ENCODE measurements at places on chromosomes 5 and 9. TPM values are rescaled to one million over a fixed set of nuclear protein-coding genes. Genes with fewer than 3 reads are reported as not detected.

PCDHAC2 gene
- 1.4 TPM for total RNA-seq

DNA sequence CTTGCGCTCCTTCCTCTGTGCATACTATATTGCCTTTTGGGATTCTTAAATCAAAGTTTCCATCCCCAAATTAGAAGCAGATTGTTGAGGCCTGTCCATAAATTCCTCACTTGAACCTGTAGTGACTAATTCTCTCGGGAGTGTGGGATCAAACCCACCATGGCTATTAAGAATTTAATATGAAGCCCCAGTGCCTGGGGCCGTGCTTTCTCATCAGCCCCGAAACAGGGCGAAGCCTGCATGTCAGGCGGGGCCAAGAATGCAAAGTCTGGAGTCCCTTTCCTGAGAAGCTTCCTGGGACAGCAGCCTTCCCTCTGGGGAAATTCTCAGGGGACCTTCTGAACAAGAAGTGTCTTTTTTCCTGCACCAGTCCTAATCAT is 29.3 kb upstream of the FAT2 start:
- DNase-seq, result no peak

- DNase-seq, result no peak
Observed at GRCh38 chr9:69824499-69825252, 4.1 kb downstream of the CFAP95 start.

TPPP gene
- total RNA-seq, result 0.26 TPM

SV2C gene
- total RNA-seq, result not detected

DNA sequence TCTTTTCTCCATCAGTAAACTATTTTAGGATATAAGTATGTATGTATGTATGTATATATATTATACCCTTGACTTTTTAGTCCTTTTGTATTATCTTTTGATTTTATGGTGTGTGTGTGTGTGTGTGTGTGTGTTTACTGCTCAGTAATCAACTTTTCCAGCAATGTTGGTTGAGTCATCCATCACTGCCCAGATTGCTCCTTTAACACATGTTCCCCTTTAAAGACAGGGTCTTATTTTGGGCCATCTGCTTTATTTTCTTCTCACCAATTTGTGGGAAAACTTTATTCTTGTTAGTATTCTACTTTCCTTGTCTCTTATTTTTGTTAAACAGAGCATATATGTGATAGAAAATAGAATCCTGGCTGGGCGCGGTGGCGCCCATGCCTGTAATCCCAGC is 28.1 kb downstream of the ANKRD33B start:
- no peak for DNase-seq

PRR16 gene
- total RNA-seq, result 3.1 TPM

DNA sequence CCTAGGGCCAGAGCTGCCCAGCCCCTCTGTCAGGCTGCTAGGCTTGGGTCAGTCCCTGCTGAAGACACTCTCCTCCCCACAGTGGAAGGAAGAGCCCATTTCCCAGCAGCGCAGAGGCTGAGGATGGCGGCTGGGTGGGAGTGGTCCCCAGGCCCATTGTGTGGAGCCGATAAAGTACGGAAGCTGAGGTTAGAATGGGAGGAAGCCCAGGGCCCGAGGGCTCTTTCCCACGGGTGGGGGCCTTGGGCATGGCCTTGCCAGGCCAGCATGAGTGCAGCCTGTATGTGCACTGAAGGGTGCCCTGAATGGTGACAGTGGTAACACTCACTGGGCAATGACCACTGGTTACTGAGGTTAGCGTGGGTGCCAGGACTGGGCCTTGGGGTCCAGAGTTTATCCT is 125.9 kb downstream of the RGS3 start:
- no peak for DNase-seq

TARS1 gene
- total RNA-seq, result 218 TPM

SLC12A7 gene
- total RNA-seq, result 49.8 TPM

CRB2 gene
- total RNA-seq, result 2.3 TPM

DNA sequence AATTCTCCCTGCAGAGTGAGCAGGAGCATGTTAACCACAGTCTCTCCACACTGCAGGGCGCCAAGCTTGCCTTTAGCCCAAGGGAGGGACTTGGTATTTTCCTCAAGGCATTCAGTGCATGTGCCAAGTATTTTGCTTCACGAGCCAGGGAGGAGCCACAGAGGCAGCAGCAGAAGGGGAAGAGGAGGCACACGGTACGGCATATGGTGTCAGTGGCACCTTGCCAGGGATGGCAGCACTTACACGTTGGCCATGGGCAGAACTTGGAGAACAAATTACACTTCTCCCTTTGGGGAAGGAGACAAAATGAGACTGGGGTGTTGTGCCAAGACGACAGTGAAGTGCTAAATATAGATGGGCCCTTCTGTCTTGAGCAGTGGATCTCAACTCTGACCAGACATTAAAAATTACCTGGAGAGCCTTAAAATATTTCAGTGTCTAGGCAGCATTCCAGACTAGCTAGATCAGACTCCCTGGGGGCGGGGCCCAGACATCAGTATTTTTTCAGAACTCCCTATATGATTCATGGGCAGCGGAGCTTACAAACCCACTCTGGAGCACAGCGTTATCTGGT is 155.8 kb downstream of the DRD1 start:
- no peak for DNase-seq

DNA sequence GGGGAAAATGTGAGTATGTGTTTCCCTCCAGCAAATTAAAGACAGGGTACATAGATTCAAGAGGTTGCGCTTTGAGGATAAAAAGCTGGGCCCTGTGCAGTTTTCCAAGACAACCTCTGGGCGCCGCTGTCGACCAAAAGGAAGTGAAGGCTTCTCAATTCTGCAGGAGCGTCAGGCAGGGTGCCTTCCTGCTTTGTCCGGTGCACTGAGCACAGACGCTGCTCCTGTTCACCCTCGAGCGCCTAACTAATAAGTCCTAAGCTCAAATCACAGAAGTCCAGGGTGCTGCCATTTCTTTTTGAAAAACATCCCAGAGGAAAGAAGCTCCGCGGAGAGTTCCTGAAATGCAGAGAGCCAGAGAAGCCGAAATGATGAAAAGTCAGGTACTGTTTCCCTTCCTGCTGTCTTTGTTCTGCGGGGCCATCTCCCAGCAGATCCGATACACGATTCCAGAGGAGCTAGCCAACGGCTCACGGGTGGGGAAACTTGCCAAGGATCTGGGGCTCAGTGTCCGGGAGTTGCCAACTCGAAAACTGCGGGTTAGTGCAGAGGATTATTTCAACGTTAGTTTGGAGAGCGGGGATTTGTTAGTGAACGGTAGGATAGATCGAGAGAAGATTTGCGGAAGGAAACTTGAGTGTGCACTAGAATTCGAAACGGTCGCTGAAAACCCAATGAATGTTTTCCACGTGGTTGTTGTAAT is at the start of gene PCDHGB1:
Gene PCDHGB1, plus strand, starts transcription at position 183 of the 703 bp plus-strand sequence. Its CDS starts 162 bp downstream, at position 345.
- DNase-seq, result no peak

OLFML2A gene
- total RNA-seq, result 86.5 TPM

DNA sequence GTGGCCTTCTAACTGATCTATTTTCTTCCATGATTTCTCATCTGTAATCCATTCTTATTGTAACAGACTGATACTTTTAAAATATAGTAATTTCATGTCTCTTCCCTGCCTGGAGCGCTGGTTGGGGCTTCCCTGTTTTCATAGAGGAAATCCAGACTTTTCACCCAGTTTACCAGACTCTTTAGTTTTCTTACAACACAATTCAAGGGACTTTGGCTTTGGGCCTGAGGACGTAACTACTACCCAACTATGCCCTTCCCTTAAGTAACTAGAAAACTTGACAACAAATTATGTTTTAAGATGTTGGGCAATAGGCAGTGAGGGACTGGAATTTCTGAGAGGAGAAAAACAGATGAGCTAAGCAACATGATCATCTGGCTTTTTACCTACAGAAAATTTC is 289.6 kb downstream of the FGF10 start:
- DNase-seq, result no peak

SPINK4 gene
- total RNA-seq, result not detected

DNA sequence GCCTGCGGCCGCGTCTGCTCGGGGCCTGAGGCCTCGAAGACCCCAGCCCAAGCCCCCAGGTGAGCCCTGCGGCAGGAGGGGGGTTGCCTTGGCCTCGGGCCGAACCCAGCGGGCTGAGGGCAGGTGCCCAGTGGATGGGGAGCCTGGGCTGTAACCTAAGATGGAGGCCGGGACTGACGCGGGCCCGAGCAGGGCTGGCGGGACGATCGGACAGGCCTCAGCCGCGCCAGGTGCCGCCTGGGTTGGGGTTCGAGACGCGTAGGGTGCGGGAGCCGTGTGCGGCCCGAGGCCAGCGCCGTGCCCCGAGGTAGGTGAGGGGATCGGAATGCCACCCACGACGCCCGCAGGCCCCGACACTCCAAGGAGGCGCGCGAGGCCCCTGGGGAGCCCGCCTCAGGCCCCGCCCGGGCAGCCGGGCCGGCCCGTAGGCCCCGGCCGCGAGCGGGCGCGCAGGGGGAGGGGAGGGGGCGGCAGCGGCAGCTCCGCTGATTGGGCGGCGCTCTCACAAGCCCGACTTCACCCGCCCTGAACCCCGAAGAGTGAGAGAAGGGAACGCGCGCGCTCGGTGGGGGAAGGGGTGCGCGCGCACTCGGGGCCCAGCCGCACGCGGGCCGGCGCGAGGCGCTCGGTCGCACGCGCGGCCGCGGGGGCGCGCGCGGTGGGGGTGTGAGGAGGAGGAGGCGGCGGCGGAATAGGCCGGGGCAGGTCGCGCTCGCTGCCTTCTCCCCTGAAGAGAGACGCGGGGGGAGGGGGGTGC is at the start of gene NSD1:
Gene NSD1, plus strand, starts transcription at position 678 of the 757 bp plus-strand sequence. CDS start 1,331 bp downstream, outside the sequence.
- DNase-seq, result peak; percentile 89

DNA sequence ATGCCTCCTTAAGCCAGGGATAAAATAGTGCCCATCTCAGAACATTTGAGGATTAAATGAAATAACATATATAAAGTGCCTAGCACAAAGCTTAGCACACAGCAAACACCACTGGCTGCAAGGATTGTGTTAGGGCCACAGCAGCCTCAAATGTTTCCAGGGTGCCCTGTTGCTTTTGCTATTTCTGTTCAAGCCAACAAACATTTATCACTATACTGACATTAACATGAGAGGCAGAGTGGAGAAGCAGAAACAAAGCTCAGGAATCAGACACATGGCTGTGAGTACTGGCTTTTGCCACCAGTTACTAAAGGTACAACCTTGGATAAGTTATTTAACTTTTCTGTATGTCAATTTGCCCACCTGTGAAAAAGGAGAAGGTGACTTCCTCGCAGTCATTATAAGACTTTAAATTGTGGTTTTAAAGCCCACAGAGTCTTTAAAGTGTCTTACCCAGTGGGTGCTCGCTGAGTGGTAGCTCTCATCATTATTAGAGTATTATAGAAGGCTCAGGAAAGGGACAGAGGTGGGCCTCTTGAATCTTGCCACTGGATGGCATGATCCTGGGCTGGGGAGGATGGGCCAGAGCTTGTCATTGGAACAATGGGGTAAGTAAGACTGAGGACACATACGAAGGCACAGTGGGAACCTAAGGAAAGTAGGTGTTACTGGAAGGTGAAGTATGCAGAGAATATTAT is 98.2 kb downstream of the MARCHF3 start:
- no peak for DNase-seq

DNA sequence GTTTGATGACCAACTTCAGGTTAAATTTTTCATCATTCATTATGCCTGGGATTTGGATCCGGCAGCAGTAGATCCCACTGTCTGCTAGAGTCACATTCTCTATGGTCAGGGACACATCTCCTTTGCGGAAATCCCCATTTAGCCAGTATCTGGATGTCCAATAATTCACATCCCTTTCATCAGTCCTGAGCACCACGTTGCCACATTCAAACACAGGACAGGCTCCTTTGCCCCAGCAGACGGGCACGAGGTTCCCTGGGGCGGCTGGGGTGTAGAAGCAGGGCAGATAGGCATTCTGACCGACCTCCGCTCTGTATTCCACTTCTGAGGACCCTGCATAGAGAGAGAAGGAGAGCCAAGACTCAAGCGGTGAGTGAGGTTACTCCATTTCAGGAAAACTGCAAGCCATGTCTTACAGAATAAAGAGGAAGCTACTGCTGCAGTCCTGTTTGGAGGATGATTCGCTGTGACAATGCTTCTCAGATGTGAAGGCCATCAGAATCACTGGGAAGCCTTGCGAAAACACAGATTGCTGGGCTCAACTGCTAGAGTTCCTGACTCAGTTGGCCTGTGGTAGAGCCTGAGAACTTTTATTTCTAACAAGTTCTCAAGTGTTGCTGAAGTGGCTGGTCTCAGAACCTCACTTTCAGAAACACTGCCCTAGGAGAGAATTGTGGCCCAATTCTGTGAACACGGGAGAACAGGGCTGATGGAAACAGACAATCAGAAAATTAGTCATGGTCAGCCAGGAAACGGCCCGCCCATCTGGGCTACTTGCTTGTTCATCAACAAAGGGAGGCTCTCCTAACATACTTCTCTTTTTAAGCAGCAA is 2.0 kb downstream of the HAVCR2 start:
- no peak for DNase-seq

DNA sequence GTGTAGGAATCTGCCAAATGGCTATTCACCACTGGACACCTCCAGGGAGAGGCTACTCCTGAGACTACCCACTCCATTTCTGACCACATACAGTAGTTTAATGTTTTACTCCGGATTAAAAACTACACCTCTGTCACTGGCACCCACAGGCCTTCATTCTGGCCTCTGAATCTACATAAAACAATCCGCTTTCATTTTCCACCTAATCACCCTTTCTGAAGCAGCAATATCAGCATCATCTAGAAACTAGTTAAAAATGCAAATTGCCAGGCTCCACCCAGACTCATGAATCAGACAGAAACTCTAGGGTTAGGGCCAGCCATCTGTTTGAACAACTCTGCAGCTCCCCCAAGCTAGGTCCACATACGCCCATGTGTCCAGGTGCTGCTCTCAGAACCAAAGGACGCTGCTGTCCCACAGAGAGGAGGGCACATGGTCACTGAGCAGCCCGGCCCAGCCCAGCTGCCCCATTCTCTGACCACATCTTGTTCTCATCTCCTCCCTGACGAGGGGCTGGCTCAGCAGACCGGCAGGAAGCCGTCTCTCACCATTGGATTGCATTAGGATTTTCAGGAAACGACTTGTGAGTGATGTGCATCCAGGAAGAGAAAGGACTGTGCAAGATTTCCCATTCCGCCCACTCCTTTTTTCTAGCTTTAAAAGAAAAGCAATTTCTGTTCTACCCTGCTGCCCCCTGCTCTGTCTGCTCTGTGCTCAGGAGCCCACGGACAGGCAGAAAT is 34.7 kb downstream of the ADAM19 start:
- DNase-seq, result peak; percentile 39

GPR150 gene
- total RNA-seq, result not detected

DNA sequence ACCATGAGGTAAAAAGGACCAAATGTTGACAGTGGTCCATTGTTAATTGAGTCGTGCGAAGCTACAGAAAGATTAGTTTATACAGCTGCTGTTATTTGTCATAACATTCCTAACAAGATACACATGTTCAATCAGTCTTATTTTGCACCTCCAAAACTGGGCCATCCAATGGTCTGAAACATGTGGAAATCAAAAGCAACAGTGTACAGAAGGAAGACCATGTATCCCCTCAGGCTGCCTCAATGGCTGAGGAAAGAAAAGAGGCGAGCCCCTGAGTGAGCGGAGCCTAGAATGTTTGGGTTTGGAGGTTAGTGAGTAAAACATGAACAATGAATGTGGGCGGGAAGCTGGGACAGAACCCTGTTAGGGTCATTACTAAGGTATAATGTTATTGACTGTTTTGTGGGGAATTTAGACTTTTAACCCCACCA is 35.6 kb downstream of the NFIB start:
- no peak for DNase-seq

All from uterus (tissue), 4 donors.